NCI-H1930 (cell line): ENCODE measurements at places on chromosomes 4 and X.

DNA sequence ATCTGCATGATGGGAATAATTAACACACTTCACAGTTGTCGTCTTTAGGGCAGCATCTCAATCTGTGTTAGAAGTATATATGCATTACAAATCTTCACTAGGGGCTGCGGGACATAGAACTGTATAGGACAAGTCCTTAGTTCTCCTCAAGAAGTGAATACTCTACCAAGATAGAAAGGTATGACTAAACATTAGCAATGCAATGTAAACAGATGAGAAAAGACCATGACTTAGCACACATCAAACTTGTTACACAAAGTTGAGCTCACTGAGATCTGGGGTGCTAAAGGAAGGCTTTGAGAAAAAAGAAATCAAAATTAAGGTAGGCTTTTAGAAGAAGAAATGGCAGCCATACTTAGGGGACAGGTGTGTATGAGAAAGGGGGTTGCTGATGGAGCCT, 182.1 kb upstream of the MAP3K15 start:
- no peak for DNase-seq

- no peak for DNase-seq
Measured at GRCh38 chr4:6926681-6927478, 17.3 kb downstream of the TBC1D14 start.

DNA sequence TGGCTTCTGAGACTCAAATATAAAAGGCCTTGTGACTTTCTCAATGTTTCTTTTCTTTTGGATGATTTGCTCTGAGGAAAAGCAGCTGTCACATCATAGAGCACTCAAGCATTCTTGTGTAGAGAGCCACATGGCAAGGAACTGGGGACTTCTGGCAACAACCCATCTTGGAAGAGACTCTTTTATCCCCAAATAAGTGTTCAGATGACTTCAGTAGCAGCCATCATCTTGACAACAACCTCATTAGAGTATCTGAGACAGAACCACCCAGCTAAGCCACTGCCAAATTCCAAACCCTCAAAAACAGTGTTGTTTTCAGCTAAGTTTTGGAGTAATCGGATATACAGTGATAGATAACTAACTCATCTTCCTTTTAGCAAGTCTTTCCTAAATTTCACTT, 1431.7 kb upstream of the IGFBP7 start:
- no peak for DNase-seq

GRCh38 chr4:4227510-4228355, 1.0 kb upstream of the OTOP1 start:
- DNase-seq: no peak

DNA sequence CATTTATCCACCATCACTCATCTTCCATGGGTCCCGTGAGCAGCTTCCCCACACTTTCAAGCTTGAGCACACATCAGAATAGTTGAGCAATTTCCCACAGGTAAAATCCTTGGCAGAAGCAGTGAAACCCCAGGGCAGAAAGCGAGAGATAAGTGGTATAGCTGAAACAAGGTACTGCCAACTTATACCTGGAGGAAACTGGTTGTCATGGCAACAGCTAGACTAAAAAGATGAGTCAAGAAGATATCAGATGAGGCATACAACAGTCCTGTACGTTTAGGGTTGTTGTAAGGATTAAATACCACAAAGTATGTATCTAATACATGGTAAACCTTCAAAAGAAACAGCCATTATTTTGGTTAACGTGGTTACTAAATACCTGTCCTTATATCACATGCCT, 66.9 kb upstream of the PHOX2B start:
- DNase-seq: no peak
